Stimulated activated CD8-positive, alpha-beta memory T cell treated with anti-CD3 and anti-CD28 coated beads, Interleukin-4, amount 100 ng/mL, for 4 hours (primary cell): ENCODE measurements at places on chromosomes 4 and X.

- DNase-seq: no peak
Measured at GRCh38 chr4:45741897-45742296, 382.0 kb downstream of the GABRG1 start.

GRCh38 chr4:165711436-165711835, 161.6 kb upstream of the TLL1 start:
- no peak for DNase-seq

DNA sequence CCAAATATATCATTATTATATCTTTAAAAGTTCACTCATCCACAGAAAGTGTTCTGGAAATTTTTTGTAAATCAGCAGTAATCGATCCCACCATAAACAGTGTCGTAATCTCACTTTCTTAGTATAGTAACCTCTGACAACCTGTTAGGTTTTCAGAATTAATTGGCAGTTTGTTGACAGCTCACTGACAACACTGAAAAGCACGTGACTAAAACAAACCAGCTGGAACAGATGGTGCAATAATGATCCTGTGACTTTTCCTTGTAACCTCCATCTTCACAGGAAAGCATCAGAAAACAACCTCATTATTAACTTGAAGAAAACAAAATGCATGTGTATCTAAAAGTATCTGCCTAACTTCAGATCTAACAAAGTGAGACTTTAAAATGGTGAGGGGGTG, 48.5 kb downstream of the FSTL5 start:
- DNase-seq: no peak

- no peak for DNase-seq
Measured at GRCh38 chr4:88919056-88919455, 137.9 kb downstream of the FAM13A start.

- DNase-seq: no peak
Measured at GRCh38 chr4:159946983-159947615, 844.2 kb downstream of the RAPGEF2 start.

DNA sequence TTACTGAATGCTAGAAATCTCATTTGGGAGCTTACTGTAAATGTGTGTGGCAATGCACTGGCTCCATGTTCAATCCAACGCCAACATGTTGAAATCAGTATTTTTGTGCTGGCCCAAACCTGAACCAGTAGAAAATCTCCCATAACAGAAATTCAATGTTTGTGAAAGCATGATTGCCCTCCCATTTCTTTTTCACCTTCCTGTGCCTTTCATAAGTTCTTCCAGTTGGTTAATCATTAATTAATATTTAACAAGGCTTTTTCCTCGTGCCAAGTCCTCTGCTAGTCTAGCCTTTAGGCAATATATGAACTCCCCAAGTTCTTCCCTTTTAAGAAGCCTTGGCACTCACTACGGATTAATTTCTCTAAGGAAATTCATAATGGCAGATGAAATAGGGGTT, 1.3 kb upstream of the PLS3 start:
- DNase-seq: no peak

DNA sequence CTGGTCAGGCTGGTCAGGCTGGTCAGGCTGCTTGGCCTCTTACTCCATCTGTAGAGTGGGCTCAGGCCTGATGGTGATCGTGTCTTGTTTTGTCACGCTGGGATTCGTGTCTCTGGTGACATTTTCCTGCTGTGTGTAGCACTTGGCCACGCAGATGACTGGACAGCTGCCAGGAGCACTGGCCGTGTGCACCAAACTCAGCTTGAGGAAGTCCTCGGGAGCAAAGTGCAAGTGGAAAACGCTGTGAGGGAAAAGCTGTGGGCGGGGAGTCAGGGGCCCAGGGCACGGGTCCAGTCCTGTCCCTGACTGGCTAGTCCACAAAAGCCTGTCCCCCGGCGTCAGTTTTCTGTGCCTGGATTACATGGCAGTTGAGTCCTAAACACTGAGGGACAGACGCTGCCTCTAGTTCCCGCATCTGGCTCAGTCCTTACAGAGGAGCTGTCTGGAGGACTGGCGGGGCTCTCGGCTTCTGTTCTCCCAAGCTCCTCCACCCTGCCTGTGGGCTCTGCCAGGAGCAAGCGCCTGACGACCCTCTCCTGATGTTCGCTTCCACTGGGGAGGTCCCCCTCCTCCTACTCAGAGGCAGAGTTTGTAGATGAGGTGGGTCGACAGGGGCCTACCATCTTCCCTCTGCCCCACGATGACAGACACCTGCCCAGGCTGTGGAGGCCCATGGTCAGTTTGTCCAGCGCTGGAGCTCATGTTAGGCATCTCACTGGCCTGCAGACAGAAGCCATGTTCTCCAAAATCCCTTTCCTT, 35.9 kb upstream of the GRPEL1 start:
- no peak for DNase-seq

- no peak for DNase-seq
Measured at GRCh38 chr4:26780539-26780938, 80.1 kb upstream of the STIM2 start.

GRCh38 chr4:158513256-158513655, 8.4 kb upstream of the RXFP1 start:
- DNase-seq: no peak

DNA sequence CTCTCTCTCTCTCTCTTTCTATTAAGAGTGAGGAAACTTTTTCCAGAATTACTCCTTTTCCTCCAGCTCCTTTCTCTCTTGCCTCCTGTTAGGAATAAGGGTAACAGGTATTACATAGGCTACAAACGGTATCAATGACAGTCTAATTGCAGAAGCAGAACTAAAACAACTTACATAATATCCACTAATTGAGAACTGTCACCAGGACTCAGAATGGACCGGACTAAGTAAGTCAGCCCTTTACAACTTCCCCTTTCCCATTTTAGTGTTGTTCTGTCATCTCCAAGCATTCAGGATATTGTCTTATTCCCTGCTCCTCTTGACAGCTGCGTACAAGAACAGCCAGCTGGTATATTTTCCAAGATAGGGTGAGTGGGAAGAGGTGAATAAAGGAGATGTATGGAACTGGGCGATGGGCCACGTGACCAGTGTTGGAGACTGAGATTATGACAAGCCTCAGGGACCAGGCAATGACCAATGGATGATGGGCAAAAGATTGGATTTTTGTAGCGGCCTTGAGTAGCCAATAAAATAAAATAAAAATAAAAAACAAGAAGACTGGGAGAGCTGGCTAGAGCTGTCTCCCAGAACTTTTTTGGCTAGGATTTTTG, 2.3 kb upstream of the FNIP2 start:
- no peak for DNase-seq

GRCh38 chrX:147779173-147779572, 132.5 kb upstream of the FMR1 start:
- no peak for DNase-seq

GRCh38 chr4:143424276-143424675, 87.6 kb downstream of the GAB1 start:
- no peak for DNase-seq

- no peak for DNase-seq
Measured at GRCh38 chr4:1975391-1975801, 33.4 kb downstream of the NELFA start.

DNA sequence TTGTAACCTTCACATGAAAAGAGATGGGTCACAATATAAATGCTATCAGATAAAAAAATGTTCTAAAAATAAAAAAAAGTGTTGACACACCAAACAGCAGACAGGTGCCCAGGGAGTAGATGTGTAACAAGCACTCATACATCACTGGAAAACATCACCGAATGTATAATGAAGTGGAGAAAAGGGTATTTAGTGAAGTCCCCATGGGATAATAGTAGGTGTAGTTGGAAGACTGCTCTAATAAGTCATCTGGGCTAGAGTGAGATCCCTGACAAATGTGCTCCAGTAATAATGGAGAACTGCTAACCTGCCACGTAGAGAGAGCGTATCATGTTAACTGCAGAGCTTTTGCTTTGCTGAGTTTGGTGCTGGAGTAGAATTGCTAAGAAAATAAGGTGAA, 152.0 kb downstream of the GRIA2 start:
- DNase-seq: no peak

GRCh38 chr4:58849026-58849425, 1738.8 kb upstream of the IGFBP7 start:
- DNase-seq: no peak

DNA sequence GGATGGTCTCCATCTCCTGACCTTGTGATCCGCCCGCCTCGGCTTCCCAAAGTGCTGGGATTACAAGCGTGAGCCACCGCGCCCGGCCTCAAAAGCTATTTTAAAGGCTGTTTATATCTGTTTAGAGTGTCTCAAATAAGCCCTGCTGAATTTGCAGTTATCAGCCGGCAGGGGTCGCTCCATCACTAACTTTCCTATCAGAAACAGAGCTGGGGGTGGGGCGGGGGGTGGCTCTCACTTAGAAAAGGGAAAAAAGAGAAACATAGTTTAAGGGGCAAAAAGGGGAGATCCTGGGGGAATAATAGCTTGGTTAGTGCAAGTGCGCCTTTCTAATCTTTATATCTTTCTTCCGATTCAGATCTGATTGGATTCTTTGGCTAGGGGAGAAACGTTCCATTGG, 450.7 kb downstream of the UBE2NL start:
- DNase-seq: no peak

GRCh38 chrX:80808881-80809411, 731 bp downstream of the BRWD3 start:
- DNase-seq: no peak

DNA sequence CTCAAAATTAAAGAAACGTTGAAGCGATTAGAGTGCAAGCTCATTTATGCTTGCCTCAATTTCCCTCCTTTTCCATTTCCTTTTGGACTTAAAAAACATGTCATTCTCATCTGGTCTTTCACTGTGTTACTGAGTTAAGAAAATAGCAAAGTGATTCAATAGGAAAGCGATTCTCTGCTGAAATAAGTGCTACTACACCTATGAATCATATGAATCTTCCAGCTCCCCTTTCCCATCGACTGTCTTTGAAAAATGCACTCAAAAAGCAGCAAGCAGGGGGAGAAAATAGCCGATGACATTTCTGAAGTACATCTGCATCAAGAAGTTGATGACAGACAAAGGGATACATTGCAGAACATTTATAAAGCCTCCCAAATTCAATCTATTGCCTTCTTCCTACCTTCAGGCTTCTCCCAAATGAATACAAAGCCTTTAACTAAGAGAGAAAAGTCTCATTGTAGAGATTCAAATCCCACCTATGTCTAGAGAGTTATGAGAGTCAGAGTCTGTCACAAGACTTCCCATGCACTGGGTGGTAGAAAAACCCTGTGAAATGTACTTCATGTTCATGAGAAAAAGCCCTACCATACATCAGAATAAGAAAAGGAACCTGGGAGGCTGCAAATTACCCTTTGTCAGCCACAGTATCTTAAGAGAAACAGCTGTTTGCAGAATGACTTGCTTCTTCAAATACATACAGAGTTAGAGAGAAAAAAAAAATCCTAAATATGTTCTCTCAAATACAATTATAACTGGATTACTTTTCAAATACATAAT, 78.9 kb downstream of the MBNL3 start:
- DNase-seq: no peak

DNA sequence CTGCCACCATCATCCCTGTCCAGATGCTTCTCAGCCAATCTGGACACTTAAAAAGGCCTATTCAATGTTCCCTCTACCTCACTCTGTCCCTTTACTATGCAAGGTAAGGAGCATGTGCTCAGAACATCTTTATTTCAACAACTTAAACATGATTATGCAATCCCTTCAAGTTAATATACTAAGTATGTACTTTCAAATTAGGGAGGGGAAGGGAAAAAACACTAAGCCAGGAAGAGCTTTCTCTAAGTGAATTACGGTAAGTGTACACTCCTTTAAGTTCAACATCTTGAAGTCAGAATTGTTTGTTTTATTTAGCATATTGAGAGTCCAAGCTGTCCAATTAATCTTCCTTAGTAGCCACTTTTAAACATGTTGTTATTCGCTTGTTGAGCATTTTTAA, 14.1 kb downstream of the SLC10A7 start:
- DNase-seq: no peak

GRCh38 chr4:12965334-12965733, 518.8 kb downstream of the RAB28 start:
- no peak for DNase-seq

DNA sequence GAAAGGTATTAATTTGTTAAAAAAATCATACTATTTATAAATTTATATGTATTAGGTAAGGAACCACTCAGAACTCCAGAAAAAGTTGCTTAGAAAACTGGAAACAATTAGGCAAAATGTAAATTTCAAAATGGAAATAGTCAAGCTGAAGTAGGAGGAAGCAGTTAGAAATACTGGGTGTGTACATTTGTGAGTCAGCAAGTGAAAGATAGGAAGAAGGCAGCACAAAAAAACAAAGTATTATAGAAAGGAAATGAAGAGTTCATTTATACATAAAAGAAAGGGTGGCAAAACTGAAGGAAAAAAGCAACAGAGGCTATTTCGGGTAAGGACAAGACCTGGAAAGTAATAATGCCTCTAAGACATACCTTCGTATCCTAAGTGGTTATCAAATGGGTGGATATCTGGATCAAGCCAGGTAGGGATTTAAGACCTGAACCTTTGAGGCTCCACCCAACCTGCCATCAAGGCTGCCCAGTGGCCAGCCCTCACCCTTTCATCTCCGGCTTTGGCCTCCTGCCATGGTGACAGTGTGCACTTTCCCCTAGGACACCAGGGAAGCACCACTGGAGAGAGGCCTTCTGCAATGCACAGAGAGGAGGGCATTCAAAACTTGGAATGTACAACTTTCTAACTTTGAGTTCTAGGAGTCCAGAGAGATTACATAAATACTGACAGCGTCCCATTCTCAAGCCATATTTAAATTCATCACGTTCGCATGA, at the start of gene LRRC66:
Gene LRRC66 (minus strand): TSS at position 428 of the 722 bp plus-strand sequence. CDS start 2,750 bp downstream, outside the sequence.
- DNase-seq: no peak

DNA sequence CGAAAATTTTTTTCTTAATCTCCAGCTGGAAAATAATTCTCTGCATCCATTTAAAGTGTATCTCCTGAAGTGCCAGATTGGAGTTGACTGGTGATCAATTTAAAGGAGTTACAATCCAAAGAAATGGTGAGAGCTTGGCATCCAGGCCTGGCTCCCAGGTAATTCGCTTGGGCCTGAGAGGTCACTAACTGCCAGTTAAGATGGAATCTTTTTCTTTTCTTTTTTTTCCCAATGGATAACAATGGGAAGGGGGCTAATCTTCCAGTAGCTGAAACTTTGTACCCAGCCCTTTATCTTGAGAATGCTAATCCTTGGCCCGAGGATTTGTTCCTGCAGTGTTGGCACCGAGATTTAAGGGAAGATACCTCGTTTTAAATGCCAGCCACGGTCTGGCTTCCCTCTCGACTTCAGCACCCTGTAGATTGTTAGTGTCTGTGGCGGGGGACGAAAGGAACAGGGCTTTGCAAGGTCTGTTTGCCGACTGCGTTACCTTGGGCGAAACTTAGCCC, 13.3 kb upstream of the PITX2 start:
- no peak for DNase-seq

GRCh38 chrX:75156531-75156945, 455 bp upstream of the ABCB7 start:
- DNase-seq: no peak

DNA sequence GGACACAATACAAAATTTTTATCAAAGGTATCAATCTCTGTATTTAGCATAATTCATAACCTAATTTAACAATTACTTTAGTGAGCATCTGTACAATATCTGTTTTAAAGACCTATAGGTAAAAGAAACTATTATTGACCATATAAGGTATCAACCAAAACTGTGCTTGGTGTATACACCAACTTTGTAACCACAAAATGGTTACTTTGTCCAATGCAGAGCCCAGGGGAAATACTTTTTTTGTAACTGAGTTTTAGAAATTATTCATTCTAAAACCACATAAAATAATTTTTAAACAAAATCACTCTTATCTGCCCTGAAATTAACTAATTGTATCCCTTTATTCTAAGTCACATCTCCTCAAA, 5.0 kb downstream of the CXXC4 start:
- DNase-seq: no peak
